Stimulated activated CD4-positive, alpha-beta T cell treated with anti-CD3 and anti-CD28 coated beads, Interleukin-2, amount 100 ng/mL, for 4 hours (primary cell): ENCODE measurements at places on chromosomes 3 and 15.
A peak's percentile ranks its signal among the peaks of the same experiment; 100 is the strongest.

- no peak for DNase-seq
These were observed 52.6 kb upstream of the RAB6B start for GRCh38 chr3:133948131-133948810.

DNA sequence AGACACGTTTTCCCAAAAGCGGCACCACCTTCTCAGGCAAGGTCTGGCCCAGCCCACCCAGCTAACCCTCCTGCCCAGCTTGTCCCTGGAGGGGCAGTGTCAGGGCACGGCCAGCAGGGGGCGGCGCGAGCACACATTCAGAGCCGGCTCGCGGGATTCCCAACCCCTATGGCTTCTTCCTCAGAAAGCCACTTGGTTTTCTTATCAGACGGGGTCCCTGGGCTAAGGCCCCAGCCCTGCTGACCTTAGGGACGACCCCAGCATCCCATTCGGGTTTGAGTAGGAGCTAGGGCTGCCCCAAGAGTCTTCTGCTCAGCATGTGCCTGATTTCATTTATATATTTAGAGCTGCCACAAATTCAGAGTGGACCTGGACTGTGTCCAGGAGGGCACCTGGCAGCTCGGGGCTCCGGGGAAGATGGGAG, 14.5 kb downstream of the RLBP1 start:
- peak; percentile 58 for DNase-seq

DNA sequence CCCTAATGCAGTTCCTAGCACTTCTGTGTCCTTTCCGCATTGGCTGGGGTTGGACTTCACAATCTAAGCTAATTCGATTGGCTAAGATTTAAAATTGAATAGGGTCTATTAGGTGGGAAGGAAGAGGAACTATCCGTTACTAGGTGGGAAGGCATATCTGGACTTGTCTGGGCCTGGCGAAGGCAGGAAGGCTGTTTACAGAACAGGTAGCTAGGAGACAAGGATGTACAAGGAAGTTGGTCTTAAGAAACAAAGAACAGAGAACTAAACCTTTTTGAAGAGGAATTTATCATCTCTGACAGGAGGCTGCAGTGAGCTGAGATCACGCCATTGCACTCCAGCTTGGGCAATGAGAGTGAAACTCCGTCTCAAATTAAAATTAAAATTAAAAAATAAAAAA, 17.3 kb upstream of the ATG7 start:
- DNase-seq = no peak

- DNase-seq = no peak
These were observed 57.6 kb downstream of the AAGAB start for GRCh38 chr15:67196672-67197363.

DNA sequence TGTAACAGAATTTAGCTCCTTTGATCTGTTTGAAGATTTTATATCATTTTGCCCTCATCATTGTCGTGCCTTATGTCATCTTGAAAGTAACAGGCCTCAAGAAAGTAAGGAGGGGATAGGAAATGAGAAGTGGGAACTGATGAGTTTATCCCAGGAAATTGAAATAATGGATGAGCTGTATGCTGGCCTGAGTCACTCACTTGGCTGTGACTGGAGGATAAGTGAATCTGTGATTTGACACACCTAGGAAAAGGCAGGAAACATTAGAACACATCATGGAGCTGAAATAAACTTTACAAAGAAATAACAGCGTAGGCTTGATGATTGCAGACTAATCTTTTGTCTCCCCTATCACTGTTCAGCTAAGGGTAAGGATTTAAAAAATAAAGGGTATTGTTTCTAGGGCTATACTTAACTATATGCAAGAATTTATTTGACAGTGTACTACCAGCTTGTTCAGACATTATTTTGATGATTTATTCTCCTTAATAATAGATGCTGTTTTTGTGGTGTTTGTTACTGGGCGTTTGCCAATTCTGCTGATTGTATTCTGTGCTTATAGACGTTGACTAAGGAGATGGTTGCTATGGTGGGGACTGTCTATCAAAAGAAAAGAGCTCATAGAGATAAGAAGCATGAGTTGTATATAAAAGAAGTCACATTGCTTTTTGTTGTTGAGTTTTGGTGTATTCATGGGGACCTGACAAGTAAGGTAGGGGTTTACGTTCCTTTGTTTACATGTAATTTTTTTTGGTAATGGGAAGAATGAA, 105.6 kb upstream of the ROPN1 start:
- no peak for DNase-seq

DNA sequence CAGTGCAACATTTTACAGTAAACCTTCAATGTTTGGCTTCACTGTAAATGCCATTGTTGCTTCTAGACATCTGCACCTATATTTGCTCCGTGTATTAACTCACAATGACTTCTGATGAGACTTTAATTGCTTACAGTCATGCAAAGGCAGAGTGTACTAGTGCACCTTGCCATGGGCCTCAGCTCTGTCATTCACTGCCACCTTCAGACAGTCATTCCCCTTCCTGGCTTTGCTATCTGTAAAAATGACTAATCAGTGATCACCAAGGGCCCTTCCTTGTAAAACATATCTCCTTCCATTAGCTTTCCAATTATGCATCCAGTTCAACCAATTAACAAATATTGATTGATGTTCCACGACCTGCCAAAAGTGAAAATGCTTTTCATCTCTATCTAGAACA, 120.3 kb downstream of the ARRDC4 start:
- DNase-seq = no peak

GRCh38 chr15:96494505-96494904, 164.0 kb downstream of the NR2F2 start:
- no peak for DNase-seq

- DNase-seq = no peak
These were observed 30.9 kb upstream of the MRPS22 start for GRCh38 chr3:139312959-139313358.

DNA sequence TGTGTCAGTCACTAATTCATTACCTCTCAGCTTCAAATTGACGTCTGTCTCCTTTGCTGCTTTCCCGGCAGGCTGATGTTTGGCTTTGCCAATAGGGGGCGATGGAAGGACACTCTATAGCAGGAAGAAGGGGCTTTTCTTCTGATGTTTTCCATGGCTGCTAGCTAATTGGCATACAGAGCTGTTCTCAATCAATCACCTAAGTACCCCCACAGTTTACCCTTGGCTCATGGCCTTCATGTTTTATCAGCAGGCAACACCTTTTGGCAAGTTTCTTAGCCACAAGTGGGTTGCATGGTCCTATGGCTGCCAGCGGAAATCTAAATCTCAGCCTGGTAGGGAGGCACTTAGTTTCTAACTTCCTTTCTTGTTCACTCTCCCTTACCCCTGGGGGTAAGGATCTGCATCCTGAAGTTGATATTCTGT, 45.0 kb downstream of the ESYT3 start:
- no peak for DNase-seq

DNA sequence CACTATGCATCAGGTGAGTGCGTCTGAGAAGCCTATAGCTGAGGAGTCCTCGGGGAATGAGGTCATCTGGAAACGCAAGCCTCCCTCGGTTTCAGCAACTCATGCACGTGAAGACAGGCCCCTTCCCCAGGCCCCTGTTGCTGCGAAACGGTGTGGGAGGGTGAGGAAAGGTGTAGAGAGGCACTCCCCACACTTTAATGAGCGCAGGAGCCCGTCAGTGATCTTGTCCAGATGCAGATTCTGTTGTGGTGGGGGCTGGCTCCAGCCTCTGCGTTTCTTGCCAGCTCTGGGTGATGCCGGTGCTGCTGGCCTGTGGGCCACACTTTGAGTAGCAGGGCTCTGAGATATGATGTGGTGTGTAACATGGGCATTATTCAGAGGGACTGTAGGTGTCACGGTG, 38.6 kb upstream of the LACTB start:
- no peak for DNase-seq

DNA sequence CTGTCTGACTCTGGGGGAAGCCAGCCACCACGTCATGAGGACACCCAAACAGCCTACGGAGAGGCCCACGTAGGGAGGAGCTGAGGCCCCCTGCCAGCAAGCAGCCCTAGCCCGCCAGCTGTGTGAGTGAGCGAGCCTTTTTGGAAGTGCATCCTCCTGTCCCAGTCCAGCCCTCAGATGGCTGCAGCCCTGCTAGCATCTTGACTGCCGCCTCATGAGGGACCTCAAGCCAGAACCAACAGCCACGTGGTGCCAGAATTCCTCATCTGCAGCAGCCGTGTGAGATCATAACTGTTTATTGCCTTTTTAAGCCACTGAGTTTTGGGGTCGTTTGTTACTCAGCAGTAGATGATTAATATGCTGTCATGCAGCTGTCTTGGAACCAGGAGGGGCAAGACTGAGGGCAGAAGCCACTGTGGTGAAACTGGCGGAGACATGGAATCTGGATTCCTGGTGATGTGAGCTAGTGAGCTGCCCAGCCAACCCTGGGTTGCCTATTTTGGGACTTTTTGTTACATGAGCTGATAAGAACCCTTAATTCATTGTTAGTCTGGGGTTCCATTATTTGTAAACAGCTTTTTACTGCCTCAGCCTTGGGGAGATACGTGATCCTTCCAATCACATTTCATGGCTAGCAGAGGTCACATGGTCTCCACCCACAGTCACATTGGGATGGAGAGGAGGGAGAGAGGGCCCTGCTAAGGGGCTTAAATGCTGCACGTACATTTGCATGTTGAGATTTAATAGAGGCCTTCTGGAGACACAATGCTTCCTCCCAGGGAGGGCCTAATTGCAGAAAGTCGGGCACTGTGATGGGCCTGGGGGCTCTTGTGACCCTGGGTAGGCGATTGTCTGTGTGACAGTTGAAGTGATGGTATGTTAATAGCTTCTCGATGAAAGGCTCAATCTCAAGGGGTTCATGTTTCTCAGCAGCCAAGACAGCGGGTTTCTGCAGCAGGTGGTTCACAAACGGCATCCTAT, 73.8 kb downstream of the RPLP1 start:
- no peak for DNase-seq

GRCh38 chr3:53856964-53857363, 10.6 kb downstream of the IL17RB start:
- no peak for DNase-seq

DNA sequence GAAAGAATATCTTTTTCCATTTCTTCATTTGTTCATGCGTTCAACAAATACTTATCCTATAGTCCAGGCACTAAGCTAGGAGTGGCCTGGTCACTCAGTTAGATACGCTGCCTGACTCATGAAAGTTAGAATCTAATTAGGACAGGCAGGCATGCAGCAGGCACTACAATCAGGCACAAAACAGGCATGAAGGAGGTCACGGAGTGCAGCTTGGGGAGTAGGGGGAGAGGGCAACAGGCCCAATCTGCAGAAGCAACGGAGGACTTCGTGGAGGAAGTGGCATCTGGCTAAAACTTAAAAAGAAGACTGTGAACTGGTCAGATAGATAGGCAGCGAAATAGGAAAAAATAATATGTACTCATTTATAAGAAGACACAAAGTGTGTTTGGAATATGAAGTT, 420.9 kb downstream of the MAGI1 start:
- DNase-seq = no peak

DNA sequence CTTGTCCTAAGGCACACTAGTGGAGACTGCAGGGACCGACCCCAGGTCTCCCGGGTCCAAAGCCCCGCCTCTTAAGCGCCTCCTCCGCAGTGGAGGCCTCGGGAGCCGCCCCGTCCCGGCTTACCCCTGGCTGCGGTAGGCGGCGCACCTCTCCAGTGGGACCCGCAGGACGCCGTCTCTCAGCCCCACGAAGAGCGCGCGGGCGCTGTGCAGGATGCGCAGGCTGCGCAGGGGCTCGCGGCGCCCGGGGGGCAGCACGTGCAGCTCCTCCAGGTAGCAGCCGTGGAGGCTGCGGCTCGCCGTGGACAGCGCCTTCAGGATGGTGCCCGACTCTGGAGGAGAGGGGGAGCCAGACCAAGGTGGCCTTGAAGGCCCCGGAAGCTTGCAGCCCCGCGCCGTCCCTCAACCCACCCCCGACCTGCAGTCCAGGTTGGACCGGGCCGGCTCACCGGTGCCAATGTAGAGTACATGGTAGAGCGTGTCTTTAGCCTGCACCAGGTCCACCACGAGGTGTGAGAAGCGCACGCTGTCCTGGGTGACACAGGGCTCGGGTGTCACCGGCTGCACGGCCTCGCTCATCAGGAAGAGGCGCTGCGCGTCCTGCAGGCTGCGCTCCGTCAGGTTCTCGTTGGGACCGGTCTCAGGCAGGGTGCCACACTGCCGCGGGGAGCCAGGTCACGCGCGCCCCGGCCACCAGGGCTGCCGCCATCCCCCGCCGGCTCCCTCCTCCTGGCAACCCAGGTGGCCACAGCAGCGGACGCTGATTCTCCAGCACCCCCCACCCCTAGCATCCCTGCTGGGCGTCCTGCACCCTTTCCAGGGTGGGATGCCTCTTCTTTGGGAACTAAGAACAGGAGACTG, 105.5 kb downstream of the SEMA5B start:
- DNase-seq = no peak

GRCh38 chr3:188084752-188085583, 69.0 kb upstream of the LPP start:
- no peak for DNase-seq
